Activated T-helper 1 cell treated with anti-CD3 and anti-CD28 coated beads, Interleukin-2, amount 50 U/mL, for 16 hours (primary cell): ENCODE measurements at places on chromosomes 2 and 18.

GRCh38 chr2:160666154-160667060 is 172.8 kb upstream of the RBMS1 start:
- no peak for DNase-seq

GRCh38 chr2:211455216-211455841 is 898.9 kb downstream of the CPS1 start:
- DNase-seq, result no peak

- no peak for DNase-seq
These were observed 53.5 kb downstream of the COLEC12 start for GRCh38 chr18:446941-447560.

DNA sequence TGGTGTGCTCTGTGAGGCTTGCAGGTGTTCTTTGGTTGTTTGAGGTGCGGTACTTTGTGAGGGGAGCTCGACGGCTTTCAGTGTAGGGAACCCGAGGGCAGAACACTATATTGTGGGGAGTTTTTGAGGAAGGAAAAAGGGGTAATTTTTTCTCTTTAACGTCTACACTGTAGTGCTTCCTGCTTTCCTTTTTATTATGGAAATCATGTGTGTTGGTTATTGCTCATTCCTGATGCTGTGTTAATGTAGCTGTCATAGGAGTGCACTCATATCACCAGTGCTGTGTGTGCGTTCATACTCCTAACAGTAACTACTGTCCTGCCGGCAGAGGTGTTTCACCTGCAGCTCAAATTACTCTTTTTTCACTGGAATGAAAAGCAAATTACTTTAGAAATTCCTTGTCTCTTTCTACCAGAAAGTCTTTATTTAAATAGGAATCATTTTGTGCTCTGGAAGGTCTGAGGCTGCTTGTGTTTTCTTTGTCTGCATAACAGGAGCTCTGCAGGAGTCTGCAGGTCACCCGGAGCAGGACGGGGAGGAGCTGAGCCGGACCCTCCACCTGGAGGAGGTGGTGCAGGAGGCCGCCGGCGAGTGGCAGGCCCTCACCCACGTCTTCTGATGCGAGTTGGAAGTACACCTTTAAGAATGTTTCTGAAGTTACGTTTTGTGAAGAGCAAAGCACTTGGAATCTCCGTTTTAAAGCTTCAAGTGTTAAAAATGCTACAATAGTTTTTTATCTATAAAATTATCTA is 145.5 kb downstream of the ZNF236 start:
- DNase-seq, result no peak

DNA sequence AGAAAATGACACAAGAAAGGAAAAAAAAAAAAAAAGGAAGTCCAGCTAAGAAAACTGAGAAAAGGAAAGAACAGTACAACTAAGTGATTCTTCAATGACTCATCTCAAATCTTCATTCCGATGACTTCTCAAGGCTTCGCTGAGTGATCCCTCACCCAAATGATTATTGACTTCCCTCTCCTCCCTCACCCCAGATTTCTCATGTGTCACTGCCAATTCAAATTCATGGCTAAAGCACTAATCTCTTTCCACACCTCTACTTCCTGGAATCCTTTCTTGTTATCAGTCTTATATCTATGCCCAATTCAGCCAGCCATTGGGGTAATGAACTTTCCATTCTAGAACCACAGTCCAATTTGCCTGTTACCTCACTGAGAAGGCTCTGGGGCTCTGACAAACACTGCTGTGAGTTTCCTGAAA is 7.2 kb upstream of the ABCB11 start:
- DNase-seq, result no peak

DNA sequence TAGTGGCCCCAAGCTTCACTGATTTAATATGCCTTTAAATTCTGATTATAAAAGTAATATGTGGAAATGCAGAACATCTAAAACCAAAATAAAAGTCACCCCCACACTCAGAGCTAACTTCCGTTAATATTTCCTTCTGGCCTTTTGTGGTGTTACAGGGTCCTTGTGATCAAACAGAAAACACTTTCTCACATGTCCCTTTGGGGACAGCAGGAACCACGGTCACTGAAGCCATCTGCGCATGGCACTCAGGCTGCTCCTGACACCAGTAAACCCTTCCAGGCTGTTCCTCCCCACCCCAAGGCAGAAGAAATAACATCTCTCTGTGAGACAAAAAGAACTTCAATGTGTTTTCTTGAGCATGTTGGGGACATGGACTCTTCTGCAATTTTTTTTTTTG is 25.1 kb upstream of the GPR17 start:
- DNase-seq, result no peak

- DNase-seq, result no peak
These were observed 343.8 kb upstream of the EPHA4 start for GRCh38 chr2:221915926-221916325.

DNA sequence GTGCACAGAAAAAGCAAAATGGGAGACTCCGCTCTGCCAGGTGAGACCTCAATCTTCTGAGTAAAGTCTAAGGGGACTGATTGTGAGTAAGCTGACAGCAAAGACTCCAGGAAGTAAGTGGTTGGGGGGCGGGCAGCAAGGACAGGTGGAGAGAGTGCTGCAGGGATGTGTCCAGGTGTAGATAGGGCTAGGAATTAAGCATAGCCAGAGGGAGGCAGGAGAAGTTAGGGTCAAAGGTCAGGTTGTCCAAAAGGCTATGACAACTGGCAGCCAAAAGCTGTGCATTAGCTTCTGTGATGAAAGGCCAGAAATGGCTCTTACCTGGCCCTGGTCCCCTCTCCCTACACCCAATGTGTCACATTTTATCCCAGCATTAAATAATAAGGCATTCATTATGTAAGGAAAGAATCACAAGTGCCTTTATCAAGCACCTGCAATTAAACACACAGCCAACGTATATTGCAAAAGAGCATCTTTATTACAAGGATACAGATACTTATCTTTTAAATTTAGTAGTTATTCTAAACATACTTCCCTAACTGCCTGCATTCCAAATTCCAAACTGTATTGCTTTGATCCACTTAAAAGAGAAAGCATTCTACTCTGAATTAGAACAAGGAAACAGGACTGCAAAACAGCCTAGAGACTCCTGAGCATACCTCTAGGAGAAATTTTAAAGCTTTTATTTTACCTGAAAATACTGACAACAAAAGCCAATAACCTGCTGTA is 247.9 kb downstream of the IRS1 start:
- no peak for DNase-seq

DNA sequence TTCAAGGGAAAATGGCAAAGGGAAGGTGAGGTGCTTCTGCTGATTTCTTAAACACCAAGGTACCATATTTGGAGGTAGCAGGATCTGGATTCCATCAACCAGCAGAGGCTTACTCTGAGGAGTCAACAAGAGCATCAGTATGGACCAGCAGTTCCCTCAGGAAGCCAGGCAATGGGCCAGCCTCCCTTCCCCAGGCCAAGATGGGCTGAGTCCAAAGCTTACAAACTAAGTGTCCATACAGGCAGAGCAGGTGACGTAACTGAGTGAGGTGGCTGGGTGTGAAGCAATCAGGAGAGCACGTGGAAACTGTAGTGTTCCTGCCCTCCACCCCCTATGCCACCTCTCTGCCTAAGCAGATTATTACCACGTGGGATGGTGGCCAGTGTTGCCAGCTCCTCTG is 134.2 kb upstream of the HNRNPA3 start:
- DNase-seq, result no peak

DNA sequence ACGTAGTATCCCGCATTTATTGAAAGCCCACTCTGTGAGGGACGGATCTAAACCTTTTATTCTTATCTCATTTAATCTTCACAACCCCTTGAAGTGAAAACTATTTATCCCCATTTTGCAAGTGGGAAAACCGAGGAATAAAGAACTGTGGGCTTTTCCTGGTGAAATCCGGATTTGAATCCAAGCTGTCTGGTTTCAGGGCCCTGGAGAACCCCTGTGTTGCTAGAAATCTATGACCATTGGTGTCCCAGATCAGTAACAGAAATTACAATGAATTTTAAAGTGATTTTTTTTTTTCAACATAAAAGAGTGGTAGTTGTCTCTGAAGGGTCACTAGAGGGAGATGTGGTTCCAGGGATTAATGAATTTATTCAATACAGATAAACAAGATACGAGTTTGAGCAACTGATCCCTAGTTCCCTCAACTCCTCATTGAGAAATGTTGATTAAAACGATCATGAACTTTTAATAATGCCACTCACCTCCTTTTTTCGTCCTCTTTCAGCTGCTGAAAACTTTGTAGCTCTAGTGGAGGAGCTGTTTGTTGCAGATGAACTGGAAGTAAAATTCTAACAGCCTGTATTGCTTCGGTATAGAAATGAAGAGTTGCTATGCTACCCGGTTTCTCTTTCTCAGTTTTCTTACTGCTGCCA is 940 bp downstream of the XRCC5 start:
- DNase-seq, result no peak

DNA sequence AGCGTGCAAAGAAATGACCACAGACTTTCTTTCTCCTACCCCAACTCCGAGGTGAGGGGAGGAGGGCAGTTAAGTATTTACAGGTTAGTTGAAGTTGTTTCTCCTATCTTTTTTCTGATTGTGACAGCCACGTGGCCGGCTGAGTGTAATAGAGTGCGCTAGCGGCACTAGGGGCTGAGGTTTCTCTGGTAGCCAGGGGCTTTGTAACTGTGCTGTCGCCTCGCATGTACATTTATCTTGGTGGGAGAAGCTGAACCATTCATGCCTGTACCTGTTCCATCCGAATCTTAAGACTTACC is 214.1 kb upstream of the STON1 start:
- no peak for DNase-seq

DNA sequence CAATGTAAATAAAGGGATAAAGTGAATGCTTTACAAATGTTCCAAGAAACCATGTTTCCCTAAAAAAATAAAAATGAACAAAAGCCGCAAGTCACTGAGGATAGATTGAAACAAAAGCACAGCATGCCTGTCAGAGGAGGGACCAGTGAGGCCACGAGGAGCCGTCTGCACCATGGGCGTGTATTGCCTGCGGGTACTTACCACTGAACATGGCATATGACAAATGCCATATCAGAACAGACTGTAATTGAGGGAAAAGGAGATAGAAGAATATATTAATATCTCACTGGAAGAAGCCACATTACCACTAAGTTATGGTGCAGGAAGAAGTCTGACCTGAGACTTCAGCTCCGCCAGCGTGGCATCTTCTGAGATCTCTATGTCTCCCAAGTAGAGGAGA is 75.8 kb downstream of the USP40 start:
- DNase-seq, result no peak

- no peak for DNase-seq
These were observed 224.1 kb upstream of the CCDC150 start for GRCh38 chr2:196415384-196415783.

- no peak for DNase-seq
These were observed 1232.3 kb upstream of the ZEB2 start for GRCh38 chr2:145752091-145752806.

DNA sequence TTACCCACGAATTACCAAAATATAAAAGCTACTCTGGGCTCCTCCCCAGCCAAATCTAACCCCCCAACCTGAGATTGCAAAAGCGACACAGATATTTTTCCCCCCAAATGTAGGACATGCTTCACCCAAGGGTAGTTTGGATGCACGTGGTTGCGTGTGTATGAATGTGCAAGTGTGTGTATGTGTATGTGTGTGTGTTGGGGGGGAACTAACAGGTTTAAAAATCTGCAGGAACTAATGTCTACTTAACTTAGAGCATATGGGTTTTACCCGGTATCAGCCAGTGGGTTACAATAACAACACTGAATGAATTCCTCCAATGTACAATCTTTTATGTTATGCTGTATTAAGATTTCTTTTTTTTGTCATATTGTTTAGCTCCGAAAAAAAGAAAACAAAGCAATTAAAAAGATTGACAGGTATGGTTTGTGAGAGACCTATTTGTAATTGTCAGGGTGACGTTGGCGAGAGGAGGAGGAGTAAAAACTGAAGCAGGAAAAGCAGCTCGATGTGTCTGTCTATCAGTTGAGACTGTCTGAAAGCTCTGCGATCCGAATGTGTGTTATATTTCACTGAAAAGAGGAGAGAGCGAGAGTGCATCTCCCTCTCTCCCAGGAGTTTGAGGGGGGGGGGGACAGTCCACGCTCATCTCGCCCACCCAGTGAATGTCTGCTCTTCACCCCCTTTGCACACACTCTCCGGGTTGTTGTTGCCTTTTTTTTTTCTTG is at the start of gene TSHZ1:
Gene TSHZ1 (plus strand): TSS at position 524 of the 728 bp plus-strand sequence. CDS start 1,080 bp downstream, outside the sequence.
- no peak for DNase-seq

GRCh38 chr2:239554766-239555570 is 154.1 kb upstream of the HDAC4 start:
- no peak for DNase-seq

DNA sequence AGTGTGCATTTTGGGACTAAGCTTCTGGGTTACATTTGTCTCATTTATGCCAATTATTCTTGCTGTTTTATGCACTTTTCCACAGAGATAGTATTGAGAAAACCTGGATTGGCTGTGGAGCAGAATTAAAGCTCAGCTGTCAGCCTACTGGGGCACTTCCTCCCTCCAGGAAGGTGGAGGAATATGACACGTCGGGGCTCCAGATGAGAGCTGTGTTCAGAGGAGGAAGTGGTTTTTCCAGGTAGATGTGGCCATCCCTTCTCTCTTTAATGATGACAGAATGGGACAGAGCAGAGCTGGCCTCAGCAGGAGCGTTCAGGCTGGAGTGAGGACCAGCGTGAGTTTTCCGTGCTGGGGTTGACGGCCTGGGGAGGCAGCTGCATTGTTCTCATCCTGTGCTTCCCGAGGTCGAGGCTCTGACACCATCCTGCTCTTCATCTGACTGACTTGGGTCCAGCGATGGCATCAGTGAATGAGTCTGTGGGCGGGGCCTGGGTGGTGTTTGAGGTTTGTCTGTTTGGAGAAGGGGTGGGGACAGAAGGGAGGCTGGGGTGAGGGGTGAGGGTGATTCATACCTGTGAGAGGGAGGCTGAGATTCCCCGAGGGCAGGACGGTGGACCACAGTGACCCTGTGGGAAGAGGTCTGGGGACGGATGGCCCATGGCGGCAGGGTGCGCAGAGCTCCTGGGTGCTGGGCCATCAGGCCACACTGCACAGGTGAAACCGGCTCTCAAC is 207.0 kb downstream of the LDLRAD4 start:
- DNase-seq, result no peak

GRCh38 chr18:74456349-74457042 is 612 bp downstream of the DIPK1C start:
- no peak for DNase-seq

GRCh38 chr2:151106805-151107506 is 154.7 kb downstream of the RBM43 start:
- DNase-seq, result no peak

DNA sequence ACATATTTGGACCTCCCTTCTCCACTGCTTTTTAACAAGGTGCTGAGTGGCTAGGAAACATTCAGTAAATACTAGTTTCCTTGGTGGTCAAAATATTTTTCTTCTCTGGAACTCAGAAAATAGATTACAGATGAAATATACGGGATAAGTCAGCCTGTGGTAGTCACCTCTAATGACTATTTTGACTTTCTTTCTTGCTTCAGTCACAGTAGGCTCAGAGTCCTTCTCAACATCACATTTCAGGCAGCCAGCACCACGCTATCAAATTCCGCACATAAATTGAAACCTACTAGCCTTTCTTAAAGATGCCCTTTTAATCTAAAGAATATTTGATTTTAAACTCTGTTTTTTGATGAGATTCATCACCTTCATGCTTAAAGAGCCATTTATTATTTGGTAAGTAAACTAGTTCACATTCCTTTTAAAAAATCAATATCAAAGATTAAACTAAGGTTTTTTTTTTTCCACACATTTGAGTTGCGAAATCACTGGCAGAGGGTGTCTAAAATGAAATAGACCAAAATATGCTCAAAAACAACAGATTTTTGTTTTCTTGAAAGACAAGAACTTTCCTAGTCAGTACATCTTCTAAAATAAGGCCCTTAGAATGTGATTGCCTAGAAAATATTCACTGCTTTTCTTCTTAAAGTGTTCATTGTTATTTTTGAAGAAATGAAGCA is 181.5 kb downstream of the NRXN1 start:
- no peak for DNase-seq

- DNase-seq, result no peak
These were observed 41.5 kb upstream of the TANK start for GRCh38 chr2:161118722-161119121.
